ENCODE measurements at places on chromosomes 16 and 17.

DNA sequence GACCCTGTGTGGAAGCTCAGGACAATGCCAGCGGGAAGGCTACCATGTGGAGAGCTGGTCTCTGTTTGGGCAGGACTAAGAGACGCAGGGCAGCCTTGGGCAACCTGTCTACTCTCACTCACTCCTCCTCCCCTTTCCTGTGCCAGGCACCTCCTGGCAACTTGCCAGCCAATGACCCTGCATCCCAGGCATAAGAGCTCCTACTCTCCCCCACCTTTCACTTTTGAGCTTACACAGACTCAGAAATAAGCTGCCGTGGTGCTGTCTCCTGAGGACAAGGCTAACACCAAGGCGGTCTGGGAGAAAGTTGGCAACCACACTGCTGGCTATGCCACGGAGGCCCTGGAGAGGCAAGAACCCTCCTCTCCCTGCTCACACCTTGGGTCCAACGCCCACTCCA lies 2.6 kb downstream of the HBM start:
- DNase-seq = no peak

GRCh38 chr16:30406795-30407101 lies 658 bp upstream of the ZNF771 start:
- no peak for DNase-seq

DNA sequence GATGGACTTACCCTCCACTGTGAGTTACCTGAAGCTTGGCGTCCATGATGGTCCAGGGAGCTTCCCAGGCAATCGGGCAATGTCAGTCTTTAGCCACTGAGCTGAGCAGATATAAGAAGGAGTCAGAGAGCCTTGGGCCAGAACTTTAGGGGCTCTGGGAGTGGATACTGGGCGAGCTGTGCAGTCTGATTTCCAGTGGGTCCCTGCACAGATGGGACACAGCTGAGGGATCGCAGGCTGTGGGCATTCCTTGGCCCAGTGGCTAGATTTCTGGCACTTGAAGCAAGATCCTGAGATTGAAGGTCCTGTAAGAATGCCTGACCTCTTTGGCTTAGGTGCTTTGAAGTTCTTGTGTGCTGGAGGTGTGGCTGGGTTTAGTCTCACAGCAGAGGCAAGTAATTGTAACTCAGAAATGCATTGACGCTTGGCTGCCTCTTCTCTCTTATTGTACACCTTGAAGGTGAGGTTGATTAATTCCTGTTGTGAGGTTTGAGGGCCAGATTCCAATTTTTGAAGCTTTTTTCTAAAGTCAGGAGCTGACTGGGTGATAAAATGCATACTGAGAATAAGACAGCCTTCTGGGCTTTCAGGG lies 2283.8 kb downstream of the TP53TG3F start:
- DNase-seq = no peak

DNA sequence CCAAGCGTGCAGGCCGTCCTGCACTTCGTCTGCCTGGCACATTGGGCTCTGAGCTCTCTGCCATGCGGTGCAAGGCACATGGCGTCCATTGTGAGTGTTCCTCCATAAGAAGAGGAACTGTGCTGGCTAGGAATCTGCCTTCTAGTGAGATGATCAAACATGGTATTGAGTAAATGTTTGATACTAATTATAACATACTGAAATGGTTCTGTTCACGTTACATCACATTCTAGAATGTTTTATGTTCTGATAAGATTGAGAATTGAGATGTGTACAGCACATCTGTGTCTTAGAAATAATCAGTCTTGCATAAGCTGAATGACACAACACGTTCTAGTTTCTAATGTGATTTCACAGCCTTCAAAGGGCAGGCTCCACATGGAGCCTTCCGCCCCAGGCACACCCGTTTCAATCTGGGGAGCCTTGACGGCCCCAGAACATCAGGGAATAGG lies 42.9 kb downstream of the USP10 start:
- no peak for DNase-seq

GRCh38 chr17:52390422-52390821 lies 231.9 kb upstream of the CA10 start:
- DNase-seq = no peak

- DNase-seq = no peak
These were observed 72.1 kb downstream of the BCAS3 start for GRCh38 chr17:60749708-60750107.

GRCh38 chr16:2432801-2433505 lies 3.7 kb downstream of the CCNF start:
- no peak for DNase-seq

- no peak for DNase-seq
These were observed 261.8 kb upstream of the KIF2B start for GRCh38 chr17:53560953-53561352.

DNA sequence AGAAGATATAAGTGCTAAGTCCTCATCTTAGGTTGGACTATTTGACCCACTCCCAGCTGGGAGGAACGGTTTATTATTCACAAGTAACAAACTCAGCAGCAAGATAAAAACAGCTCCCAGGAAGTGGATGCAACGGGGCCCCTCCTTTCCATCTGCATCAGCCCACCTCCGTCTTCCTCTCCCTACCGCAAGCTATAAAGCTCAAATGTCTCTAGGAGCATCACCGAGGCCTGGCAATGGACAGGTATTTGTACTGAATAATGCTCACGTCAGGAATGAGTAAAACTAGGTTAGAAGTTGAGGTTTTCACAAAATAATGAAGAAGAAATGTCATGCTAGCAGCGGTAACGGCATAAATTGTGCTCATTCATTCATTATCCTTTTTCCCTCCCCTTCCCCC lies 408.7 kb upstream of the PSMD7 start:
- no peak for DNase-seq

DNA sequence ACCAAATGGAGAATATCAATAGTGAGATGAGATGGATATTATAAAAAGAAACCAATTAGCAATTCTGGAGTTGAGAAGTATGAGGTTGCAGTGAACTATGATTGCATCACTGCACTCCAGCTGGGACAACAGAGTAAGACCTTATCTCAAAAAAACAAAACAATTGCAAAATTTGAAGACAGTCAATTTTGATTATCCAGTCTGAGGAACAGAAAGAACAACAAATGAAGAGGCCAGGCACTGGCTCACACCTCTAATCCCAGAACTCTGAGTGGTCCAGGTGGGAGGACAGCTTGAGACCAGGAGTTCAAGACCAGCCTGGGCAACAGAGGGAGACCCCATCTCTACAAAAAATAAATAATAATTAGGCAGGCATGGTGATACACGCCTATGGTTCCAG lies 35.0 kb downstream of the USP32 start:
- DNase-seq = no peak

DNA sequence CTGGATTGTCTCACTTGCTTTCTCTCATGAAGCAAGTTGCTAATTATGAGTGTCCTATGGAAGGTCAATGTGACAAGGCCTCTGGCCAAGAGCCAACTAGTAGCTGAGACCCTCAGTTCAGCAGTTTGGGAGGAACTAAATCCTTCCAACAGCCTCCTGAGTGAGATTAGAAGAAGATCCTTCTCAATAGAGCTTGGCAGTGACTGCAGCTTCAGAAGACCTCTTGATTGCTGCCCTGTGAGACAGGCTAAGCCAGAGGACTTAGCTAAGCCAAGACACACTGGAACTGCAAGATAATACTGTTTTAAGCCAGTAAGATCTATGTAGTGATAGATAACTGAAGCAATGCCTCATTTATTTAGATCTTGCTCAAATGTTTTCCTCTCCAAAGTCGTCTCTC lies 34.3 kb downstream of the PCTP start:
- no peak for DNase-seq

GRCh38 chr17:42342242-42343008 lies 45.8 kb downstream of the STAT3 start:
- no peak for DNase-seq

- no peak for DNase-seq
These were observed 26.6 kb downstream of the GSE1 start for GRCh38 chr16:85639529-85640253.

GRCh38 chr17:61875285-61875684 lies 12.0 kb upstream of the BRIP1 start:
- no peak for DNase-seq

GRCh38 chr16:2308089-2308962 lies 32.2 kb downstream of the ABCA3 start:
- no peak for DNase-seq

DNA sequence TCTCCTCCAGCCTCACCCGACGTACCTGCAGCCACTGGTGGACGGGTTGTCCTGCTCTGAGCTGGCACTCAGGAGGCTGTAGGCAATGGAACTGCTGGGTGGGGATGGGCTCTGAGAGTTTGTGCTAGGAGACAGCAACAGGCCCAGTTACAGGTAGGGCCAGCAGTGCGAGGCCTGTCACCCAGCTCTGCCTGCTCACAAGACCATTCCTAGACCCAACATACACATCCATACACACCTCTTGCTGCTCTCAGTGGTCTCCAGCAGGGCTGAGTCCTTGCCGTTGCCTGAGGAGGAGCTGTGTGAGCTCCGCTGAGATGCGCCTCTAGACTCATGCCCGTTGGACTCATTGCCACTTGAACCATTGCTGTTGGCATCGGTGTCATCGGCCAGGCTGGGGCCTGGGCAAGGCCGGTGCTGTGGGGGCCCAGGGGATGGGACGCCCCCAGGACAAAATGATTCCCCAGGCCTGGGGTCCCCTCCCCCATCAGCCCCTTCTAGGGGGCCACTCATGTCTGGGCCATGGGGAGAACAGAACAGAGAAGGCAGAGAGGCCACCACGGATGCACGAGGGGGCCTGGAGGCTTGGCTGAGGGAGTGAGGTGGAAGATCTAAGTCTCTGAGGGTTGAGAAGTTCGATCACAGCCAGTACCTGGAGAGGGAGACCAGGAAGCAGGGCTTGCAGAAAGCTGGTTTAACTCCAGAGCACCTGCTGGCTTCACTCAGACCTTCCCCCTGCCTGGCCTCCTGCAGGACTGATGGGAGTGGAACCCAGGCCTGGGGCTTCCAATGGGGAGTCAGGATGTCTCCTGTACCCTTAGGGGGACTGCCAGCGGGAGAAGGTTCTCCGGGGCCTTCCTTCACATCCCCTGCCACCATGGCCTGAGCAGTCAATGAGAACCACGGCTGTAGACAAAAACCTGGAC lies 1.7 kb downstream of the PER1 start:
- DNase-seq = no peak

DNA sequence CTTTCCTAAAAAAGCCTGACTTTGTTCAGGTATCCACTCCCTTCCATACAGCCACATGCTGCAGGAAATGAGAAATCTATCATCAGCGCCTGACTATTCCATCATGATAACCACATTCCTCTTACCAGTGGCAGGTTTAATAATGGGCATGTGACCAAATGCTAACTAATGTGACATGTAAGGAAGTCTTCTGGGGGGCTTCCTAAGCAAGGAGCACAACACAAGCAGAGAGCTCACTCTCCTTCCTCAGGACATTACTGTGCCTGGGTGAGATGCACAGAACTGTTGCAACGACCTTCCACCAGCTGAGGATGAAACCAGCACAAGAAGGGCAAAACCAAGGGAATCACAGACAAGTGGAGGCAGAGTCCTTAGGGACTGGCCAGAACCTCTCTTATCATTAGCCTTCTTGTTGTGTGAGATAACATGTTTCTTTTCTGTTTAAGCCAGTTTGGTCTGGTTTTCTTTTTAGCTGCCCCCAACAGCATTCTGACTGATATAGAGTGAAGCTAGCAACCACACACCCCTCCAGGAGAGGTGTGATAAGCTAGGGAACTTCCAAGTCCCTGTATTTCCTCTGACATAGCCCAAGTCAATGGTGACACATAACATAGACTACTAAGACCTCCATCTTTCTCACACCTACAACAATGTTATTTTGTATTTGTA lies 16.9 kb downstream of the MYO1D start:
- DNase-seq = no peak

DNA sequence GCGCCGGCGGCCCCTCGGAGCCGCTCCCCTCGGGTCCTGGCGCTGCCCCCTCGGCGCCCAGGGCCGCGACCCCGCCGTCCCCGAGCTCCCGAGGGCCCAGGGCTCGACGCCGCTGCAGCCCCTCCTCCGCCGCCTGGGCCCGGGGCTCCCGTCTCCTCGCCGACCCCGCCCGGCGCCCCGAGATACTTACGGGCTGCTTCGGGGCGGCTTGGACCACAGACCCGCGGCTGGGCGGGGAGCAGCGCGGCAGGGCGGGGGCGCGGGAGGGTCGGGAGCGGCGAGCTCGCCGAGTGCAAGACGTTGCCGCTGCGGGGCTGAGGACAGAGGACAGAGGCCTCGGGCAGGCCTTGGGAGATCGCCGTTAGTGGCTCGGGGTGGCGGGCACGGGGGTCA lies 290 bp downstream of the TOB1 start:
- no peak for DNase-seq

GRCh38 chr17:77528516-77529327 lies 388.0 kb downstream of the SEC14L1 start:
- no peak for DNase-seq

- no peak for DNase-seq
These were observed 15.8 kb upstream of the CCL5 start for GRCh38 chr17:35895636-35896587.

DNA sequence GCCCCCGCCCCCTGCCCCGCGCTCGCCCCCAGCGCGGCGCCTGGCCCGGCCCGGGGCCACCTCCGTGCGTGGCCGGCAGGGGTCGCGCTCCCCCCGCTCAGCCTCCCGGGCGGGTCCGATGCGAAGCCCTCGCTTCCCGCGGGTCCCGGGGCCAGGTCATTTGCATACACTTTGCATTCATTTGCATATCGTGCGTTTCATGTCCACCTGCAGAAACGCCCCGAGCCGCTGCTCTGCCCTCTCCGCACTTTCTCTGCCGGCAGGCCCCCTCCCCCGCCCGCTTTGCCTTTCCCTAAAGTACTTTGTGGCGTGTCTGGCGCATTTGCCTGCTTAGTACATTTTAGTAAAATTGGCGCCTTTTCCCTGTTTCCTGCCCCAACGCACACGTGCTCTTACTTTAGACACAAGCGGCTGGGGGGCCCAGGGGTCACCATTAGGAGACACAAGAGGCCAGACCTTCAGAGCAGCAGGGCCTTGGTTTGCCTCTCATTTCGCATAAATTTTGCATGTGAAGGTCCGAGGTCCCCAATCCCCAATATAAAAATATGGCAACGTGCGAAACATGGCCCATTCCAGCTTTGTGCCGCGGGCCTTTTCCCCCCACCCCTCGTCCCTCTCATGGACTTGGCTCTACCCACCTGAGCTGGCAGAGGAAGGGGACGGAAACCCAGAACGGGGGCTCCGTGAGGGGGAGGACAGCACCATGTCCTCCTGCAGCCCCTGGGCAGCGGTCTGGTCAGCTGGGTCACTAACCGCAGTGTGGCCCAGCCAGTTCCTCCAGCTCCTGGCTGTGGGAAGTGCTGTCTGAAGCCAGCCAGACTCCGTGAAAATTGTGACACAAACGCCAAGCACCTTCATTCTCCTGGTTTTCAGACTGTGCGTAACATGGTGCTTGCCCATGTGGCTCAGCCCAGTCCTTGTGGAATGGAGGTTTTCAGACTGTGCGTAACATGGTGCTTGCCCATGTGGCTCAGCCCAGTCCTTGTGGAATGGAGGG lies 34.8 kb downstream of the CBFA2T3 start:
- DNase-seq = no peak

Measured in thoracic aorta (tissue), 2 donors.